ENCODE measurements at places on chromosomes 6 and 20.

GRCh38 chr6:71088166-71088565 lies 131.3 kb upstream of the B3GAT2 start:
- no peak for DNase-seq
- no peak overlapping the region for H3K27ac ChIP-seq
- H3K36me3 ChIP-seq = no peaks in the 10 kb centered on the region
- H3K4me1 ChIP-seq = no peaks in the 10 kb centered on the region
- no peaks in the 10 kb centered on the region for H3K27me3 ChIP-seq
- no peak overlapping the region for H3K4me3 ChIP-seq

DNA sequence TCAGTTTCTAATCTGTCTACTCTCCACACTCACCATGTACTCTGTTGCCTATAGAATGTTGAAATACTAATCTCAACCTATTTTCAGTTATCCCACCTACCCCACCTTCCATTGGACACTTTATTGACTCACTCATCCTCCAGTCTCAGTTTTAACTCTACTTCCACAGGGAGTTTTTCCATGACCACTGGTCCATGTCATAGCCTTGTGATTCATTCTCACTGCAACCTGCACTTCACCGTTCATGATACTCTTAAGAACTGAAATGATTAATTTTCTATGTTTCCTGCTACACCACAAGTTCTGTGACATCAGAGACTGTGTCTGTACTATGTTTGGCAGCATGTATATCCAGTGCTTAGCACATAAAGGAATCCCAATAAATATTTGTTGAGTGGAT lies 122.8 kb upstream of the HSF2 start:
- no peak for DNase-seq
- no peak overlapping the region for H3K27ac ChIP-seq

- no peaks in the 10 kb centered on the region for H3K36me3 ChIP-seq
- H3K27ac ChIP-seq = no peak overlapping the region
- no peaks in the 10 kb centered on the region for H3K27me3 ChIP-seq
- H3K4me1 ChIP-seq = peaks cover 14% of the 10 kb centered on the region
- H3K4me3 ChIP-seq = no peak overlapping the region
Measured at GRCh38 chr6:34529665-34530327, 26.3 kb downstream of the SPDEF start.

DNA sequence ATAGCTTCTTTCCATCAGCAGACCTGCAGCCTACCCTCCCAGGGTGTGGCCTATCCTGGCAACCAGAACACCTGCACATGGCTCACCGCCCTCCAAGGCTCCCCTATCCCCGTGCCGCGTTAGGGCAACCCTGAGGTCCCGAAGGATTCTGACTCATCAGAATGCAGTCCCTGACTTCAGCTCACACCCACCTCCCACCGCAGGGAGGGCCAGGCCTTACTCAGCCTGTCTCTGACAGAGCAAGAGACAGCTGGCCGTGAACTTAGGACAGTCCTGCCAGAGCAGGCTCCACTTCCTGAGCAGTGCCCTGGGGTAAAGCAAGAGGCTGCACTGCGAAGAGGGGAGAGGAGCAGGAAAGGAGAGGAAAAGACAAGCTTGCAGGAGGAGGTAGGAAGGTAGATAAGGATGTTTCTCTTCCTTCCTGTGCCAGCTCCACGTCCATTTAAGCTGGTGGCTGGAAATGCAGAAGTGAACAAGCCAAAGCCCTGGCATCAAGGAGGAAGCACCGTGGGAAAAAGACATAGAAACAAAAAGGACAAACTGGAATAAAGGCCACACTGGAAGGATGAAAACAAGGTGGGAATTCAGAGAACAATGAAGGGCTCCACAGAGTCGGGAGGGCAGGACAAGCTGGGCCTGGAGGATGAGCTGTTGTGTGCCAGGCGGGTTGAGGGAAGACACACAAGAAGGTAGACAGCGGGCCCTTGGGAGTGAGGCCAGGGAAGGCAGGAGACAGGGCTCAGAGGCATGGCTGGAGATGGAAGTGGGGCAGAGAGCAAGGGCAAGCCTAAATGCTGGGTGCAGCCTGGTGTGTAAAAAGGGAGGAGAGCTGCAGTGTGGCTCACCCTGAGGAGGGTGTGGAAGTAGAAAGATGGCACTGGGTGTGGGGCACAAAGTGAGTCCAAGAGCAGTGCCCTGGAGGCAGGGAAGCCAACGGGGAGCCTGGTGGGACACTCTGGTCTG lies 102.7 kb downstream of the SLC23A2 start:
- no peaks in the 10 kb centered on the region for H3K4me1 ChIP-seq
- H3K4me3 ChIP-seq = no peak overlapping the region
- H3K27ac ChIP-seq = no peak overlapping the region
- DNase-seq = no peak

DNA sequence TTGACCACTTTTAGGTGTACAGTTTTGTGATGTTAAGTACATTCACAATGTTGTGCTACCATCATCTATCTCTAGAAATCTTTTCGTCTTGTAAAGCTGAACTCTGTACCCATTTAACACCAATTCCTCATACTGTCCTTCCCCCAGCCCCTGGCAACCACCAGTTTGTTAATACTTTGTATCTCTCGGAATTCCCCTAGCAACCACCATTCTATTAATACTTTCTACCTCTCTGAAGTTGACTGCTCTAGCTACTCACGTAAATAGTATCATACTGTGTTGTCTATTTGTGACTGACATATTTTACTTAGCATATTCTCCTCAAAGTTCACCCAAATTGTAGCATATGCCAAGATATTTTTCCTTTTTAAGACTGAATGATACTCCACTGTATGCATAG lies 82.3 kb upstream of the CLDN20 start:
- DNase-seq = no peak
- H3K36me3 ChIP-seq = no peaks in the 10 kb centered on the region
- no peak overlapping the region for H3K27ac ChIP-seq
- no peaks in the 10 kb centered on the region for H3K27me3 ChIP-seq
- H3K4me3 ChIP-seq = no peak overlapping the region

DNA sequence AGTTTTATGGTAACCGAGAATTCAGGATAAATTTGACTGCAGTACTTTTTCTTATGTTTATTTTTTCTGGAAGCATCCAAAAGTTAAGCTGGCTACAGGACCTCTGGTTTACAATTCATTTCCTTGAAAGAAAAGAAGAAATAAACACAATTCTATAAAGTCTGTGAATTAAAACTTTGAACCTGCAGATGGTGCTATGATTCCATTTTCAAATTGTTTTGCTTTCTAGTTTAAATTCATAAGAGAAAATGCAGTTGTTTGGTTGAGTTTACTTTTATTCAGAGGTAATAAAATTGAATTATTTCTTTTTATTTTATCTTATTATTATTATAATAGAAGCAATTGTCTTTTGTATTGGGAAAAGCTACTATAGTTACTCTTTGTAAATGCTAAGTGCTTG lies 1.8 kb upstream of the VIP start:
- H3K4me3 ChIP-seq = no peak overlapping the region
- DNase-seq = no peak
- H3K36me3 ChIP-seq = no peaks in the 10 kb centered on the region

DNA sequence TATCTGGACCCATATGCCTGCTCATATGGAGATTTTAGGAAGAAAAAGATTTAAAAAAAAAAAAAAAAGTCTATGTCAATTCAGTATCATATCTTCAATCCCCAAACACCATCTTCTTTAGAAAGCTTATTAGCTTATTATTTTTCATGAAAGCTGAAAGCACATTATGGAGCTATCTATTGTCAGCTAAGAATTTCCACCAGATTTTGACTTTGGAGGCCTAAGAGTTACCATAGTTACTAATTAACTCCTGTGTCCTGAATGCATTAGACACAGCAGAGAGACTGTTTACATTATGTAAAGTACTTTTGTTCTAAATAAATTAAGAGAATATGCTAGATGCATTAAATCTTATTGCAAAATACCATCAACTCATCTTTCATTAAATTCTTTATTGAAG lies 255.5 kb upstream of the NRSN1 start:
- H3K36me3 ChIP-seq = no peaks in the 10 kb centered on the region
- no peak for DNase-seq
- no peaks in the 10 kb centered on the region for H3K4me1 ChIP-seq
